ENCODE measurements at places on chromosomes 16 and 17. TPM values are rescaled to one million over a fixed set of nuclear protein-coding genes. Genes with fewer than 3 reads are reported as not detected.

DNA sequence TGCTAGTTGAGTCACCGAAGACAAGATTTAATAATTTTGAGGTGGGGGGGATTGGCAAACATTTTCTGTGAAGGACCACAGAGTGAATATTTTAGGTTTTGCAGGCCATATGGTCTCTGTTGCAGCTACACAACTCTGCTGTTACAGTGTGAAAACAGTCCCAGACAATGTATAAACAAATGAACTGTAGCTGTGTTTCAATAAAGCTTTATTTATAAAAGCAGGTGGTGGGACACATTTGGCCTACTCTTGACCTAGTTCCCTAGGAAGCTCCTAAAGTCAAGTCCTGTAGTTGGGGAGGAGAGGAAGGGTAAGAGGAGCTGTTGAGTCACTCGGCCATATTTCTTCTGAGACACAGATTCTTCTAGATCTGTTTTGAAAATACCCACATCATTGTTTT is 92.3 kb downstream of the SDR42E1 start:
- no peak for DNase-seq

DNA sequence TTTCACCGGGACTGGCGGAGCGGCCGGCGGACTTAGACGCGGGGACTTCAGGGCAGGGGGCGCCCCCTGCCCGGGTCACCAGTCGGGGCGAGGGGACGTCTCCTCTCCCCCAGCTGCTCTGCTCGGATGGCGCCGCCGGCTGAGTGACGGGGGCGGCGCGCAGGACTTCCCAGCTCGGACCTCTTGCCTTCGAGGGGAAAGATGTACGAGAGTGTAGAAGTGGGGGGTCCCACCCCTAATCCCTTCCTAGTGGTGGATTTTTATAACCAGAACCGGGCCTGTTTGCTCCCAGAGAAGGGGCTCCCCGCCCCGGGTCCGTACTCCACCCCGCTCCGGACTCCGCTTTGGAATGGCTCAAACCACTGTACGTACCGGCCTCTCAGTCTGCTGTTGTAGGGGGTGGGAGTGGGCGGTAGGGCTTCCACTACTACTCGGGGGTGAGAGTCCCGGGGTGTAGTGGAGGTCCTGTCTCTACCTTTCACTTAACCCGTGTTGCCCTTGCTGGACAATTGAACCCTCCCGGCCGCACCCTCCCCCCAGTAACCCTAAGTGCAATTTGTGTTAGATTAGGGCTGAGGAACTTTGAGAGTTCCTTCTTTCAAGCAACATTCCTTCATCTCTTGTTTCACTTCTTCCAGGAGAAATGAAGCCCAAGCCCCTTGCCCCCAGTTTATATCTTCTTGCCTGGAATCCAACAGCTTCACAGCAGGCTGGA is 21.9 kb downstream of the GJD3 start:
- DNase-seq, result no peak

DNA sequence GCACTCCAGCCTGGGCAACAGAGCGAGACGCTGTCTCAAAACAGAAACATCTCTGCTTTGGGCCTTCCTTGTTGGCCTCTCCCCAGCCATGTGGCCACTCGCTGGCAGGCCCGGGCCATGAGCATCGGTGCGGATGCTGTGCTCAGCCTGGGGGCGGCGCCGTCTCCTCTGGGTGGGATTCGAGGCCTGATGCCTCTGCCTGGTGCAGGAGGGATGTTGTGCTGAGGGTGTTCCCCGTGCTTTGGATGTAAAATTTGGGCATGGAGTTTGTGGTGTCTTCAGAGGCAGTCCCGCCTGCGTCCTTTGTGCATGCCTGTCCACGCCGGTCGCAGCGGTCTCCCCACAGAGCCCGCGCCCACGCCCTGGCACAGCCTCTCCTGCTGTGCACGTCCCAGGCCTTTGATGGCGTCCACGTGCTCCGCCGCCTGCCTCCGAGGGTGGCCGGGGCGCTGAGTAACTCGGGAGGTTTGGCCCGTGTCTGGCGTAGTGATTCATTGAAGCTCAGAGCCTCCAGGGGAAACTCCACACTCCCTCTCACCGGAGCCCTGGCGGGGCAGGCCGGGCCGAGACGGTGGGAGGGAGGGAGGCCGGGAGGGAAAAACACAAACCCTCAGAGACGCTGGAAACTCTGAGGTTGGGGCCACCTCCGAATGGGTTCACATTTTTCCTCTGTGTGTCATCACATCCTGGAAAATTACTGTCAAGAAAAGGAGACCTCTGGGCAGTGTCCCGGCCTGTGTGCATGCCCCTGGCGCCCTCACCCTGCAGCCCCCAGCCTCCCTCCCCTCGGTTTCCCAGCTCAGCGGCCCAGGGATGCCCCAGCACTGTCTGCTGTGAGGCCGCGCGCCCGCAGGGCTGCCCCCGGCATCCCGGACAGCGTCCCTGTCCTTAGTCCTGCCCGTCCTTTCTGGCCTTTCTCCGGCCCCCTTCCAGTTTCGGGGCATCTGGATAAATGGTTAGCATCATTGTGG is 19.0 kb downstream of the CENPX start:
- no peak for DNase-seq

- DNase-seq, result no peak
Measured at GRCh38 chr17:27430882-27431491, 25.3 kb upstream of the KSR1 start.

DNA sequence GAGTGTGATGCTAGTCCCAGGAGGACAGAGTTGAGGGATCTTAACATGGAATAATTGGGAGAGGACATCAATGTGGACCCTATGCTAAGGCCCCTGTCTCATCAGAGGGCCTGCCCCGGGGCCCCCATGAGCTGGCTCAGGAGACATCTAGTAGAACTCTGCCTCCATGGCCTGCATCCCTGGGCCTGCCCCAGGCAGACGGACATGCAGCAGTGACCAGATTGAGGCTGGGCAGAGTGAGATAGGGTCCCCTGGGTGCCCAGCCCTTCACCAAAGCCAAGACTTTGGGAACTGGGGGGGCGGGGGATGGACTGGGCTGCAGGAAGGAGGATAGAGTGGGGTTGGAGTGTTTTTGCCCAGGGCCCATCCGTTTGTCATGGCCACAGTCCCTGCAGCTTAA is 115.2 kb downstream of the CCDC182 start:
- peak; percentile 76 for DNase-seq

- DNase-seq, result no peak
Measured at GRCh38 chr17:62626719-62627218, 701 bp upstream of the MRC2 start.

DNA sequence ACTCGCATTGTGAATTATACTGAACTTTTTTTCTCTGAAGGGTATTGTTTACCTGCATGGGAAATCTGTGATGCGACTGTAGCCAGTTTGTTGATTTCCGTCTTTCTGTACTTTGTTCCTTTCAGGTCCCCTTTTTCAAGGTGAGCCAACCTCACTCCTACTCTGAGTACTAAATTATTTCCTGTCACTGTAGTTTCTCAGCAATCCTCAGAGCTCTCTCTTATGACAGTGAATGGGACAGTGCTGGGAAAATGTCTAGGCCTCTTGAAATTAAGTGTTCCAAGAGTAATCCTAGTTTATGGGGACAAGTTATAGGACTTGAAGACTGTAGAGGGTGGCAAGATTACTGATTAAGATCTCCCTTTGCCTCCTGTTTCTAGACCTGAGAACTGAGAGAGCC is 167.6 kb downstream of the CNTNAP4 start:
- no peak for DNase-seq

DNA sequence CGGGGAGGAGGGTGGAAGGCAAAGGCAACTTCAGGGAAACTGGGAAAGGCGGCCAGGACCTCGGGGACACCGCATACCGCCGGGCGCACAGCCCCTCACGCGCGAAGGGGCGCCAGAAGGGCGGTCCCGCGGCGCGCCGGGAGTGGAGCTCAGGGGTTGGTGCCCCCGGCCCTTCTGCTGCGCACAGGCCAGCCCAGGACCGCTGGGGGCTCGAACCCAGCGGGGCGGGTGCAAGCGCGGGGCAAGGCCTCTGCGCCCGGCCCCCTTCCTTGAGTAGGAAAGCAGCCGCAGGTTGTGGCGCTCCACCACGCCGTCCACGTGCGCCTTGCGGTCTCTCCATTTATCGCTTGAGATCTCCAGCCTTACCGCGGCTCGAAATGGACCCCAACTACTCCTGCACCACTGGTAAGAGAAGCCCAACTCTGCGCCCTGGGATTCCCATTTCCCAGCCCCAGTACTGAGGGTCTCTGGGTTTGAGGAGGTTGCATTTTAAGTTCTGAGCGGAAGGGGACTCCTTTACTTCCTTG is 3.0 kb upstream of the MT1A start:
- DNase-seq, result no peak

GRCh38 chr17:64109400-64109799 is 20.5 kb downstream of the ERN1 start:
- no peak for DNase-seq

- DNase-seq, result no peak
Measured at GRCh38 chr17:67891481-67892119, 66.3 kb downstream of the BPTF start.

- DNase-seq, result peak; percentile 74
Measured at GRCh38 chr17:40479754-40480480, 21.5 kb downstream of the TNS4 start.

DNA sequence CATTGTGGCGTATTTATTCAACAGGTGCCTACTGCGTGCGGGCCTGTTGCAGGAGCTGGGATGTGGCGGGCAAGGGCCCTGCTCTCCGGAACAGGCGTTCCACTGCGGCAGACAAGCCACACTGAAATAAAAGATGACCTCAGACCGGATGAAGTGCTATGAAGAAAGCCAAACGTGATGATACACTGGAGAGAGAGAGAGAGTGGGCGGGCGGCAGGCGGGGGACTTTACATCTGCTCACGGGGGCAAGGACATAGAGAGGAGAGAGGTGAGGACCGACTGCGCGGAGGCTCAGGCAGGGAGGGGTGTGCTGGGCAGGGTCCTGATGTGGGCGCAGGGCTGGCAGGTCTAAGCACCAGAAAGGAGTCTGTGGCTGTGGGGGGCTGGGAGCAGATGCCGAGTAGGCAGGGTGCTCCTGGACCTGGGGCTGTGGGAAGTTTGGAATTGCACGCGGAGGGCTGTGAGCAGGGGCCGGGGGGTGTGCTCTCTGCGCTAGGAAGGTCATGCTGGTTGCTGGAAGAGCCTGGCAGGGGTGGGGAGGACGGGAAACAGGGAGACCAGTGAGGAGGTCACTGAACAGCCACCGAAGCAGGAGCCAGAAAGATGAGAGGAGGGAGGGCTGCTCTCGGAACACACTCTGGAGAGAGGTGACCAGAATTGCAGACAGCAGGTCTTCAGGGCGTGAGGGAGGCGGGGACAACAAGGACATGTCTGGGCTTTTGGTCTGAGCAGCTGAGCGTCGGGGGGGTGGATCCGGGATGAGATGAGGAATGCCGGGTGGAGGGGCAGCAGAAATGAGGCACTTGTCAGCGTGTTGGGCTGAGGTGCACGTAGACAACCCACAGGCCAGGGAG is 9.9 kb downstream of the MXRA7 start:
- no peak for DNase-seq

- DNase-seq, result no peak
Measured at GRCh38 chr16:12558641-12559040, 245.0 kb downstream of the CPPED1 start.

GRCh38 chr17:5027916-5028315 is 7.3 kb downstream of the SLC52A1 start:
- no peak for DNase-seq

GRCh38 chr17:75338335-75338734 is 49.1 kb upstream of the SLC25A19 start:
- no peak for DNase-seq

- no peak for DNase-seq
Measured at GRCh38 chr16:14346278-14347142, 275.4 kb downstream of the MRTFB start.

Gene SLFN12L
- total RNA-seq, result 28.6 TPM

Gene C16orf54
- total RNA-seq, result 46.0 TPM

Gene SLC52A1
- 0.95 TPM for total RNA-seq

Gene CDC6
- total RNA-seq, result 4.2 TPM

Gene KRTAP3-1
- total RNA-seq, result not detected

Gene CA5A
- total RNA-seq, result not detected

Data from spleen (tissue), 13 donors.